GM23248 (cell line): ENCODE measurements at places on chromosomes 16 and 17. TPM values are rescaled to one million over a fixed set of nuclear protein-coding genes. Genes with fewer than 3 reads are reported as not detected.

DNA sequence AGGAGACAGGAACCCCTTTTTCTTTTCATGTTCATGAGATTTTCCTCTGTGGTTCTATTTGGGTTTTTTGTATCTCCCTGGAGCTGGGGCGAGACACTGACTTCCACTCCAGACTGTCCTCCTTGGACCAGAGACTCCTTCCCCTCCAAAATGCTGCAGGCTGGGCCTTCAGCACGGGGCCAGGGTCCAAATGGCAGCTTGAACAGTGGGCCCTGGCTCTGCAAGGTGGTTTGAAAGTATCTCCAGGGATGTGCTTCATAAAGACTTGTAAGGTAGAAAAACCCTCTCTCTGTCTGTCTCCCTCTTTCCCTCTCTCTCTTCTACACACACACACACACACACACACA, 236.1 kb downstream of the ZNF423 start:
- DNase-seq: no peak
- H3K4me1 ChIP-seq: peaks cover 12% of the 10 kb centered on the region
- H3K27me3 ChIP-seq: no peaks in the 10 kb centered on the region
- H3K36me3 ChIP-seq: no peaks in the 10 kb centered on the region

GRCh38 chr17:73550556-73550955, 93.7 kb downstream of the SDK2 start:
- H3K4me3 ChIP-seq: no peak overlapping the region
- no peak overlapping the region for H3K27ac ChIP-seq
- H3K4me1 ChIP-seq: no peaks in the 10 kb centered on the region
- no peak for DNase-seq

DNA sequence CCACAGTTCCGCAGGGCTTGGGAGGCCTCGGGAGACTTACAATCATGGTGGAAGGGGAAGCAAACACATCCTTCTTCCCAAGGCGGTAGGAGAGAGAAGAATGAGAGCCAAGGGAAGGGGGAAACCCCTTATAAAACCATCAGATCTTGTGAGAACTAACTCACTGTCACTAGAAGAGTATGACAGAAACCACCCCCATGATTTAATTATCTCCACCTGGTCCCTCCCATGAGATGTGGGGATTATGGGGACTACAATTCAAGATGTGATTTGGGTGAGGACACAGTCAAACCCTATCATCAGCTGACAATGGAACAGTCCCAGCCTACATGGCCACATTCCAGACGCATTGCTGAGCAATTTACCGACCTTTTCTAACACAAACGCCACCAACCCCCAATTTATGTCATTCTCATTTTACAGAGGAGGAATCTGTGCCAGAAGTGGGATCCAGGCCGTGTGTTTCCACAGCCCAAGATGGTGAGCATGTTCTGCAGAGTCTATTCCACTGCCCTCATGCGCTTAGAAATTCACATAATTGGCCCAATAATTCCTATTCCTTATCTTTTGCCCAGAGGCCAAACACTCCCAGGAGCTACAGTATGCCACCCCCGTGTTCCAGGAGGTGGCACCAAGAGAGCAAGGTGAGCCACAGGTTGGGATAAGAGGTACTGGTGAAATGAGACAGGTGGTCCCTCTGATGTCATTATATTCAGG, 17.3 kb downstream of the MILR1 start:
- H3K4me1 ChIP-seq: no peaks in the 10 kb centered on the region
- no peak for DNase-seq
- H3K27ac ChIP-seq: no peak overlapping the region
- no peaks in the 10 kb centered on the region for H3K36me3 ChIP-seq

DNA sequence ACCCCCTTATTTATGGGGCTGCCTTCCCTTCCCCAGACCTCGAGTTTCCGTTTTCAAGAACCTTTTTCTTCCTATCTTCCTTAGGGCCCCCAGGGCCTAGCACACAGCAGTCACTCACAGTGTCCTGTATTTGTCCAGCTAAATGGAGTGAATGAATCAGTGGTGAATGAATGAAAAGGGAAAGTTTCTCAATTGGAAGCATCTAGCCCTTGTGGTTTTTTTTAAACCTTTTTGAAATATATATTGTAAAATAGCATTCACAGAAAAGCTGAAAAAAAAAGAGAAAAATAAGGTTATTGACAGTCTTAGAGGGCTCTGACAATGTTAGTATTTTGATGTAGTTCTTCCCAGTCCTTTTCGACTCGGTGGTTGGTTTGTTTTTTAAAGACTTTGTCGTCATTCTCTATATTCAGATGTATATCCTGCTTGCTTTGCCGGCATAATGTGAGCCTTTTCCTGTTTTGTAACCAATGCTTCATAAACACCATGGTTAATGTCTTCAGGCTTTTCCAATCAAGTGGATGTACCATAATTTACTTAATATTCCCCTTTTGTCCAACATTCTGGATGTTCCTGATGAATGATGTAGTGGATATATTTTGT, 45.3 kb downstream of the RAI1 start:
- H3K4me1 ChIP-seq: peaks cover 13% of the 10 kb centered on the region
- no peak overlapping the region for H3K27ac ChIP-seq
- H3K36me3 ChIP-seq: no peaks in the 10 kb centered on the region
- no peaks in the 10 kb centered on the region for H3K27me3 ChIP-seq
- no peak overlapping the region for H3K4me3 ChIP-seq

- H3K36me3 ChIP-seq: no peaks in the 10 kb centered on the region
- peak; percentile 62 for DNase-seq
- peaks cover 3% of the 10 kb centered on the region; the same call in 1 of the 2 replicates for H3K27me3 ChIP-seq
- no peak overlapping the region for H3K27ac ChIP-seq
- H3K4me1 ChIP-seq: 0 out of 2 replicates have a peak, but pooled peaks cover 4% of the 10 kb centered on the region
These were observed 106.3 kb upstream of the HSBP1 start for GRCh38 chr16:83701494-83701893.

The TP53TG3D gene
- not detected in 2 replicates for total RNA-seq

GRCh38 chr16:7408700-7409365, 76.2 kb downstream of the RBFOX1 start:
- no peak overlapping the region for H3K4me3 ChIP-seq
- H3K4me1 ChIP-seq: no peaks in the 10 kb centered on the region
- DNase-seq: no peak
- no peaks in the 10 kb centered on the region for H3K27me3 ChIP-seq

DNA sequence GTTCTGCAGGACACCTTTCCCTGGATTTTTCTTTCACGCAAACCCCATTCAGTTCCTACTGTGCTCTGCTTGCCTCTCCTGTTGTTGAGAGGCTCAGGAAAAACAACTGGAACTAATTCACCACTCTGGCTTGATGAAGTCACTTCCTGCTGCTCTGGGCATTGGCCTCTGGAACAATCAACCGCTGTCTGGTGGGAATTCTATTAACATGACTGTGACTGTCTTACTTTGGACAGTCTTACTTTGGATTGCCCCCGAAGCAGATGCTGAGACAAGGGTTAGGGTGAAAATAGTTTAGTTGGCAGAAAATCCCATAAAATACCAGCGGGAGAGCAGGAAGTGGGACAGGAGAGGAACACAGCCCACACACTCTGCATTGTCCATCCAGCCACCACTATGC, 90.0 kb upstream of the HSBP1 start:
- peak overlapping the region; percentile 66 for H3K27ac ChIP-seq
- DNase-seq: peak; percentile 79
- H3K4me1 ChIP-seq: peaks cover 13% of the 10 kb centered on the region
- peak overlapping the region; percentile 36 for H3K4me3 ChIP-seq

GRCh38 chr16:81873843-81874752, 95.0 kb downstream of the PLCG2 start:
- DNase-seq: peak; percentile 68
- H3K27ac ChIP-seq: no peak overlapping the region
- H3K27me3 ChIP-seq: peaks cover 10% of the 10 kb centered on the region; the same call in 1 of the 2 replicates
- no peak overlapping the region for H3K4me3 ChIP-seq

The TMEM220 gene
- 0.54 and 5.6 TPM in 2 replicates for total RNA-seq

DNA sequence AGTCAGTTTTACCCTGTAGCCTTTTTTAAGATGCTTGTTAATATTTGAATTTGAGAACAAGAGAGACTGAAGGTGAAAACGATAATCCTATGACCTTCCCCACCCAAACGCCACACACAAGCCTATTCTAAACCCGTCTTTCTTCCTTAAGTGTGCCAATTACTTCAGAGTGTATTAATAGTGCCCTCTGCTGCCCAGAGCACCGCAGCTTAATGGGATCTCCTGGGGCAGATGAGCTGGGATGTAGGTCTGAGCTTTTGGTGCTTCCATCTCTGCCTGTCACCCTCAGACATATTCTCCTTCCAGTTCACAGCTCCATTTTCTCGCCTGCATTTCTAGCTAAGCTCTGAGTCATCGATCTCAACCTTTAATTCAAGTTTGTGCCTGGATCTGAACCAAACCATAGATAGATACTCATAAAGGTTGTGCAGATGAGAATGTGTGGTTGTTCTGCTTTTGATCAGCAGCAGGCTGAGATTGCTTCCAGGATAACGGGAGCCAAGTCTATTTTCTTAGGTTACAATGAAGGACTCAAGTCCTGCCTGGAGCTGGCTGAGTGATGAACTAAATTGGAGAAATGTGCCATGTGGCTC, 46.4 kb upstream of the CDH13 start:
- DNase-seq: peak; percentile 42
- no peaks in the 10 kb centered on the region for H3K36me3 ChIP-seq
- H3K27ac ChIP-seq: no peak overlapping the region
- peaks cover 18% of the 10 kb centered on the region for H3K4me1 ChIP-seq
- peaks cover 16% of the 10 kb centered on the region for H3K27me3 ChIP-seq

GRCh38 chr16:83206426-83206825, 579.7 kb downstream of the CDH13 start:
- peak; percentile 34 for DNase-seq
- H3K36me3 ChIP-seq: no peaks in the 10 kb centered on the region
- H3K27ac ChIP-seq: no peak overlapping the region
- H3K4me3 ChIP-seq: no peak overlapping the region
- peaks cover 6% of the 10 kb centered on the region; the same call in 1 of the 2 replicates for H3K4me1 ChIP-seq

DNA sequence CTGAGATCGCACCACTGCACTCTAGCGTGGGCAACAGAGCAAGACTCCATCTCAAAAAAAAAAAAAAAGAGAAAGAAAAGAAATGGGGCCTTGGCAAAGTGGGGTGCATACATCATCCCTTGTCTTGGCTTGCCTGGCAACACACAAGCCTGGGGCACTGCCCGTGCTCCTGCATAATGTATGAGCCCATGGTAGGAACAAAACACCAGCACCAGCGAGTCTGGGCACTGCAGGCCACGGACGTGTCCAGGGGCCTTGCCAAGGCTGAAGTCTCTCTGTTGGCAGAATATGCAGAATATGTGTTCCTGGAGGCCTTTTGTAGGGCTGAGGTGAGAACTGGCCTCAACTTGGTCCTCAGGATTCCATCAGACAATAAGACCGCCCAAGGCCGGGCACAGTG, 15.7 kb upstream of the ALDOA start:
- H3K36me3 ChIP-seq: no peaks in the 10 kb centered on the region
- peaks cover 15% of the 10 kb centered on the region for H3K4me1 ChIP-seq
- no peak for DNase-seq
- H3K4me3 ChIP-seq: no peak overlapping the region

DNA sequence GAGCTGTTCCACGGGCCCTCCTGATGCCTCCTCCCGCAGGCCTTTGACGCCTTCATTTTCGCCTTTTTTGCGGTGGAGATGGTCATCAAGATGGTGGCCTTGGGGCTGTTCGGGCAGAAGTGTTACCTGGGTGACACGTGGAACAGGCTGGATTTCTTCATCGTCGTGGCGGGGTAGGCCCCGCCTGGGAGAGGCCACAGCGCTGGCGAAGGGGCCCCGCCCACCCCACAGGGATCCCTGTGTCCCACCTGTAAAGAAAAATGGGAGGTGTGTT, 29.7 kb downstream of the TPSG1 start:
- H3K4me3 ChIP-seq: no peak overlapping the region
- no peak for DNase-seq
- no peaks in the 10 kb centered on the region for H3K4me1 ChIP-seq

DNA sequence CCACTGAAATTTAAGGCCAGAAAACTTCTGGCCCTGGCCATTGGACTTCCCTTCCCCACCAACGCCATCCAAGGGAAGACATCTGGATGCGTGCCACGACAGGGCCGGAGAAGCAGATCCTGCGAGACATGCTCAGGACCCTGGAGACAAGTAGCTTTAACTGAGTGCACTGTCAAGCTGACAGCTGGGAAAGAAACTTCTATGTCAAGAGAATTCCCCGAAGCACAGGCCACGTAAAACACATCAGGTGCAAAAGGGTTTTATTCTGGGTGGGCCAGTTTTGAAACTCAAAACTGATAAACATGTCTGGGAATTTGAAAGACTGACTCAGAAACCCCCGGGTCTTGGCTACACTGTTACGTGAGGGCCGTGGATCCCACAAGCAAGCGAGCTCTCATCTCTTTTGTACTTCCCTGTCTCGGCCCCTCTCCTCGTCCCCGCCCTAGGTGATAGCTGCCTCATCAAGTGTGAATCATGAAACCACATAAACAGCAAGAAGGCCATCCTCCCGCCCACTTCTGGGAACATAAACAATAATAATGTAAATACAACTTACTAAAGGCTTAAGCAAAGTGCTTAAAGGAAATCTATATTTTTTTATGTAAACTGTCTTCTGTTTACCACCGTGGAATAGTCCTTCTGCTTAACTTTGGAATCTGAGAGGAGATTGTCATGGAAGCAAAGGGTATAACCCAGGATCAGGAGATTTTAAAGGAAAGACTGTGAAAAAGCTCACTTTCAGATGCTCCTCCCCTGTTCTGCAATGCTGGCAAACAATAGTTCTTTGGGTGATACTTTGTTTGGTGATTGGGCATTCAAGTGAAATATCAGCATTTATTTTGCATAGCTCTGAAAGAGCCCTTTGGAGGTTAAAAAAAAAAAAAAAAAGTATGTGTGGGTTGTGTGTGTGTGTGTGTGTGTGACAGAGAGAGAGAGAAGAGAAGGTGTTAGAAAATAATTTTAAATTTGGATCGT, 406.0 kb upstream of the MAF start:
- no peaks in the 10 kb centered on the region; the same call in none of the 2 replicates for H3K27me3 ChIP-seq
- H3K4me1 ChIP-seq: peaks cover 9% of the 10 kb centered on the region
- no peak overlapping the region for H3K4me3 ChIP-seq
- no peak overlapping the region for H3K27ac ChIP-seq
- peak; percentile 70 for DNase-seq

GRCh38 chr17:59331929-59332748, 684 bp downstream of the YPEL2 start:
- peaks cover 28% of the 10 kb centered on the region for H3K4me1 ChIP-seq
- H3K4me3 ChIP-seq: peak overlapping the region; percentile 90
- peak; percentile 70 for DNase-seq
- peak overlapping the region; percentile 31 for H3K27ac ChIP-seq

DNA sequence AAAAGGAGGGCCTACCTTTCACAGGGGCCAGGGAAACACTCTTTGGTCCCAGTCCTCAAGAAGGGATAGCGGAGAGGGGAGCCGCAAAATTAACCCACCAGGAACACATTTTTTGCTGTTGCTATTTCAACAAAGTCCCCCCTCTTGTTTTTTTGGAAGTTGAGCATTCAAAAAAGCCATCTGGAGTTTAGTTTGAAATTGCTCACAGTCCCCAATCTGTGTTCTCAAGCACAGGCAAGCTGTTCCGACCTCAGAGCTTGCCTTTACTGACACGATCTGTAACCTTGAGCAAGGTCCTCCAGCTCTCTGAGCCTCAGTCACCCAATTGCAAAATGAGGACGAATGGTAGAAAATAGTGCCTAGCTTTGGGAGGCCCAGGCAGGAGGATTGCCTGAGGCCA, 131.1 kb downstream of the ZNF423 start:
- no peaks in the 10 kb centered on the region for H3K27me3 ChIP-seq
- no peak overlapping the region for H3K4me3 ChIP-seq
- H3K4me1 ChIP-seq: no peaks in the 10 kb centered on the region
- H3K27ac ChIP-seq: no peak overlapping the region
